ENCODE measurements at places on chromosomes 6 and 20.

- no peak for DNase-seq
Measured at GRCh38 chr20:64168381-64169090, 4.3 kb downstream of the MYT1 start.

GRCh38 chr6:15399641-15400470, 154.0 kb downstream of the JARID2 start:
- no peak for DNase-seq

- DNase-seq: no peak
Measured at GRCh38 chr20:37243937-37244571, 17.6 kb downstream of the GHRH start.

- DNase-seq: no peak
Measured at GRCh38 chr6:119277052-119277451, 72.5 kb downstream of the MAN1A1 start.

DNA sequence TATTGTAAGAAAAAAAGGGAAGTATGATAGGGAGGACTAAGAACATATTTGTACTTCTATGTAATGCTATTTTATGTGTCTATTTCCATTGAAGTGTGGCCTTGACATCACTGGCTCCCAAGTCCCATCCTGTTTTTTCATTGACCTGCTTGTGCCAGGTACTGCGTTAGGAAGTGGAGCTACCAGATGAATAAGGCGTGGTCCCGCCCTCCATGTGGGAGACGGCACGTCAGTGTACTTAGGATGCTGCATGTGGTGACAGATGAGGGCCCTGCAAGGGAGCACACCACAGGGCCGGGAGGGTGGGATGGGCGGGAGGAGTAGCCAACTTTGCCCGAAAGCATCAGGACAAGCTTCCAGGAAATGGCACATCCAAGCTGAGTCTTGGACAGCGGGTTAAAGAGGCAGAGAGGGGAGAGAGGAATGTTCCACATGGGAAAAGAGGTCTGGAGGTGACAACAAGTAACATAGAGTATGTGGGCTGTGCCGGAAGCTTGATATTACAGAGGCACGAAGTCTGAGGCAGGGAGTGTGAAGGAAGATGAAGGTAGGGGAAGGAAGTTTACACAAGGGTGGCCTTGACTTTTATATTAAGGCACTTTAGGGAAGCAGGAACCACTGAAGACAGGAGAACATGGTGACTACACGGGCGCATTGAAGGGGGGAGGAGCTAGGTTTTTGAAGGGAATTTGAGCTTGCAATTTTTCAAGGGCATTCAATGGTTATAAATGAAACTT, 140.6 kb downstream of the MTHFD1L start:
- DNase-seq: no peak

DNA sequence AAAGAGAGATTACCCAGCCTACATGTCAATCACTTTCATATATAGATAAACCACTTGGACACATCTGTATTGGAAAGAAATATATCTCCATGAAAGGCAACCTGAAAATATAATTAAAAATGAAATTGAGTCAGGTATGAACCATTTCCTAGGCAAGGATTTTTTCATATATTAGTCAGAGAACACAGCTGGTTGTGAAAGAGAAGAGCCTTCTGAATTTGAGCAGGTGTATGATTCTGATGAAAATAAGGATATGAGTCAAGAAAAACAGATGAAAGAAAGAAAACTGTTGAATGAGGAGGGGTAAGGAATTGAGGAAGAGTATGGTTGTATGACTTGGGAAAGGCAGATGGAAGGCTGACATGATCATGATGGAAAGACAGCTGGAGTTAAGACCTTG, 441.1 kb downstream of the HAO1 start:
- DNase-seq: no peak

All from stimulated activated CD4-positive, alpha-beta T cell treated with anti-CD3 and anti-CD28 coated beads, TNF-alpha, amount 100 ng/mL, for 24 hours (primary cell).